Lower lobe of right lung (tissue), 2 donors: ENCODE measurements at places on chromosomes 5 and 9. TPM values are rescaled to one million over a fixed set of nuclear protein-coding genes. Genes with fewer than 3 reads are reported as not detected.

Gene STKLD1
- total RNA-seq, result 1.6 TPM

Gene RASGRF2
- total RNA-seq, result 6.7 TPM

Gene FAF2
- 31.8 TPM for total RNA-seq

Gene MSANTD3
- total RNA-seq, result 20.2 TPM

DNA sequence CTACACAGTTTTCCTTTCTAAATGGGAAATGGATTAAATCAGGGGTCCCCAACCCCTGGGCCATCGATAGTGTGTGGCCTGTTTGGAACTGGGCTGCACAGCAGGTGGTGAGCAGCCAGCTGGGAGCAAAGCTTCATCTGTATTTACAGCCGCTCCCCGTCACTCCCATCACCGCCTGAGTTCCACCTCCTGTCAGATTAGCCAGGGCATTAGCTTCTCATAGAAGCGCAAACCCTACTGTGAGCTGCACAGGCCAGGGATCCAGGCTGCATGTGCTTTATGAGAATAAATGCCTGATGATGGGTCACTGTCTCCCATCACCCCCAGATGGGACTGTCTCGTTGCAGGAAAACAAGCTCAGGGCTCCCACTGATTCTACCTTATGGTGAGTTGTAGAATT is 41.2 kb upstream of the FLT4 start:
- no peak for DNase-seq

DNA sequence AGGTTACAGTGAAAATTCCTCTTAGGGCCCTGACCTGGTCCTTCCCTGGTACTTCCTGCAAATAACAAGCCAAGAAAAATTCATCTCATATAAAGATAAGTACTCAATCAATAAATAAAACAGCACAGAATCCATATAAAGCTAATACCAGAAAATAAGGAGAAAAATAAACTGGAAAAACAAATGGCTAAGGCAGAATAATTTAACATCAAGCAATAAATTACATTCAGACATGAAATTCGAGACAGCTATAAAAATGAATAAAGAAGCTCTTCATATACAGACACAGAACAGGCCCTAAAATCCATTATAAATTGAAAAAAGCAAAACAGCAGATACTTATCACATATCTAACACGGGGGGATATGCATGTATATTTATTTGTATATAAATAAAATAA is 99.2 kb downstream of the DTWD2 start:
- DNase-seq, result no peak

GRCh38 chr5:78537821-78538220 is 110.8 kb downstream of the LHFPL2 start:
- DNase-seq, result no peak

DNA sequence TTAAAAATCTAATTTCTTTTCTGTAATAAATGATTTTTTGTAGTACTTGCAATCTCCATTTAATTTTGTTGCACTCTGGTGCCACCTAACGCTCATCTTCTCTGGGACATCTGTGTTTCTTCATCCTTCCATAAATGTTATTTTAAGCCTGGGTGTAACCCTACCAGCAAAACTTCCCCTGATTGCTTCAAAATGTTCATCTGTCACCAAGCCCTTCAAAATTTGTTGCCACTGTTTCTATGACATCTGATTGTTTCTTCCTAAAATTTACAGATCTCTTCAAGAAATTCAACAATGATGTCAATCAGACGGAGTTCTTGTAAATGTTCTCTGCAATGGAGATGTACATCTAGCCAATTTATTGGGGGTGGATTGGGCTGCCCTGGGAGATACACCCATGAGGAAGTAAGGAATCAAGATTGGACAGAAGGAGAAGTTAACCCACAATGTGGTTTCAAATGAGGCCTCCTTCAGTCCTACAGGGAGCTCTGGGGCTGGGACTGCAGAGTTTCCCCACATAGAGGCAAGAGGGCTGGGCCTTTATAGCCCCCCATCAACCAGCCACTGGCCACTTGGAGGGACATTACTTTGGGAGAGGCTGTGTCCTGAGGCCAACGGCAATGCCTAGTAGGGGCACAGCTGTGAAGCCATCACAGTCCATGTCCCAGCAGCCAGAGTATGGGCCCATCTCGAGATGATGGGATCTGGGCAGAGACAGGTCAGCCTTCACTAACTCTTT is 23.3 kb downstream of the MCTP1 start:
- DNase-seq, result peak; percentile 43

DNA sequence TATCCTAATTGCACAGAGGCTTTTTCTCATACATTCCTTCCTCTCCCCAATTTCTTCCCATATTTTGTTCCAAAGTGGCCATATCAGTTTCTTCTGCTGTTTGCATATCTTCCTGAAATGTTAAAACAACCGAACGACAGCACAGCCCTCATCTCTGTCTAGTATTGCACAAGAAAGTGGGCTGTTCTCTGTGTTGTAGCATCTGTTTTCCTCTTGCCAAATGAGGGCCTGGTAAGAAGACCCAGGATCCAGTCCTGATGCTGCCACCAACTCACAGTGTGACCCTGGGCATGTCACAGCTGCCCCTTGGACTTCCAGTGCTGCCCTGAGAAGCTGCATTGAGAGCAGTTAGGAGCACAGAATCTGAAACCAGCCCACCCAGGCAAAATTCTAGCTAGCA is 4.1 kb downstream of the SLC31A2 start:
- DNase-seq, result no peak
